ENCODE measurements at places on chromosomes 3 and 15.
A peak's percentile ranks its signal among the peaks of the same experiment; 100 is the strongest.

DNA sequence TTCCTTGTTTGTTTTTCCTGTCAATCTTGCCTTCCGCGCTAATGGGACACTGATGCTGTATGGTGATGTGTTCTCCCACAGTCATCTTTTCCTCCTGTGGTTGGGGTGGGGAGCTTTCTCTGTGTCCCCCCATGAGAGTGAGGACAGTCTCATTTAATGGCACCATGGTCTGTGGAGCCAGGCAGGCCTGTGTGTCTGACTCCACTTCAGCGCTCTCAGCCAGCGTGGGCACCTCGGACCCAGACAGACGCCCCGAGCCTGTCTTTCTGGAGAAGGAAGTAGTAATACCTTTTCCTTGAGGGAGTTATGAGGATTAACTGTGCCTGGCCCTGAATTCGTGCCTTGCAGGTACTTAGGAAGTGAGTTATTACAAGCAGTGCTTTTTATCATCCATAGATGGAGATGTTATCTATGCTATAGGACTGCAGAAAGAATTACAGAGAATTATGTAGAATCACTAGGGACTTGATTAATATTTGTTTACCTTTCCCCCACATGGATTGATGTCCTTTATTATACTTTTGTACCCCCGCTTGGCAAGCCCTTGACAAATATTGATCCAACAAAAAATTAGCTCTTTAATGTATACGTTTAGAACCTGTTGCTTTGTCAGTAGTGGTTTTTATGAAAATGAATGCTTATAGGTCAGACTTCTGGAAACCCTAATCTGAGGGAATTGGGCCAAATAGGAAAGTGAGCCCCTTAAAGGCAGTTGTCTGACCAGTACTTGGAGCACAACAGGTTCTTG, 152.4 kb downstream of the PGPEP1L start:
- no peak for DNase-seq

DNA sequence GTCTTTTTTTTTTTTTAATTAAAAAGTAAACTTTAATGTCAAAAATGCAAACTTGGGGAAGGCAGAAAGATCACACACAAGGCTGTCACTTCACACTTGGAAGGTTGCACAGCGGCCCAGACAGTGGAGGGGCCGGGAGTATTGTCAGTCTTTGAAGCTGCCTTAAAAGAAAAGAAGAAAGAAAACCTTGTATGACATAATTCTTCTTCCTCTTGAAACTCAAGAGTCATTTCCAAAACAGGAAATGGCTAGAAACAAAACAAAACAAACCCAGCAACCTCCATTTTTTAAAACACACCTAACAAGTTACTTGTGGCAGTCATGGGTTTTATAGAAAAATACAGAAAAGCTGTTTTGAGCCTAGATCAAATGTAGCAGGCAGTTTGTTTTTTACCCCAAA, 68.1 kb upstream of the MAGI1 start:
- peak; percentile 52 for DNase-seq

DNA sequence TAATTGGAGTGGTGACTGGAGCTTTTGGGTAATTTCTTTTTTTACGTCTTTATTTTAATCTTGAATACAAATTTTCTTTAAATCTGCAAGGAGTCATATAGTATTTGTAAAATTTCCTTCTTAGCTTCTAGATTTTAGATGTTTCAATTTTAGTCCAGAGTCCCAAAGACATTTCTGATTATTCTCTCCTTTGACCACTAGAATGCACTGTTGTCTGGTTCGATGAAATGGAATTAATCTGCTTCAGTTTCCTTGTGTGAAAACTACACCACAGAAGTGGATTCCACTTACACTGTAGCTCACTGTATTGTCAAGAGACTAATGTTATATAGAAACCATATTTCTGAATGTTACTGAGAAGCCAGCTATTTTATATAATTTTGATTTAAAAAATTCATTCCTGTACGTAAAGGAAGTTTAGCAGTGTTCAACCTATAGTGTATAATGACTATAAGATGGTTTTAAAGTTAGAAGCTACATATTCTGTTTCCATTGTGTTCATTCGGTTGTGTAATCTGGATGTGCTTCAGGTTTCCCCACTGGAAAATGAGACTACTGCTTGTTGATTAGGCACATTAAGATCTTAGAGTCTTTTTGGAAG, 6.1 kb downstream of the GRAMD1C start:
- DNase-seq = peak; percentile 53

DNA sequence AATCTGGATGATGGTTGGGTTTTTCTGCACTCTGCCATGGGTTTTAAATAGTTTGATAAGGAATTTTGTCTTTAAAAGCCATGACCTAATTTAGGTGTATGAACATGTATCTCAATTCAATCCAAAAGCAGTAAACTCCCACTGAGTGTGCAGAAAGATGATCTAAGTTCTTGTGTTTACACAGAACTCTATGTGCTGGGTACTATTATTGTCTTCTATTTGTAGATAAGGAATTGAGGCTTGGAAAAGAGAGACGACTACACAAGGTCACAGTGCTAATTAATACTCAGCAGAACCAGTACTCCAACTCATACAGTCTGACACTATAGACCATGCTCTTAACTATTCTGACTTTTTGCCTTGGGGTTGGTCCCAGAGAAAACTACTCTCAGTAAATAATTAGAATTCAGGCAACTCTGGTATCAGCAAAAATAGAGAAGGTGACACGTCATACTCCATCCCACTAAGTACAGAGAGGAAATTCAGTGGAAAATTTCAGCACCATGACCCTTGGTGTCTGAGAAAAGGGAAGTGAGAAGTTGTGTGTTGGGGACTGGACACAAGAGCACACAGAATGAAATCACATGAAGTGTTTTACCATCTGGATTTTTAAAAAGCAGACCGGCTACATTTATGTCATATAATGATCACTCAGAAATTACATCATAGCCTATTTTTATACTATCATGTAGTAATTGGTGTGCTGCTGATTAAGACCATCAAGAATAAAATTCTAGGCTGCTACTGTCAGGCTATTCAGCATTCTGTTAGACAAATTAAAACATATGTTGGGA, 18.3 kb upstream of the MYH15 start:
- peak; percentile 97 for DNase-seq

- no peak for DNase-seq
These were observed 291.0 kb upstream of the SATB1 start for GRCh38 chr3:18716101-18716500.

DNA sequence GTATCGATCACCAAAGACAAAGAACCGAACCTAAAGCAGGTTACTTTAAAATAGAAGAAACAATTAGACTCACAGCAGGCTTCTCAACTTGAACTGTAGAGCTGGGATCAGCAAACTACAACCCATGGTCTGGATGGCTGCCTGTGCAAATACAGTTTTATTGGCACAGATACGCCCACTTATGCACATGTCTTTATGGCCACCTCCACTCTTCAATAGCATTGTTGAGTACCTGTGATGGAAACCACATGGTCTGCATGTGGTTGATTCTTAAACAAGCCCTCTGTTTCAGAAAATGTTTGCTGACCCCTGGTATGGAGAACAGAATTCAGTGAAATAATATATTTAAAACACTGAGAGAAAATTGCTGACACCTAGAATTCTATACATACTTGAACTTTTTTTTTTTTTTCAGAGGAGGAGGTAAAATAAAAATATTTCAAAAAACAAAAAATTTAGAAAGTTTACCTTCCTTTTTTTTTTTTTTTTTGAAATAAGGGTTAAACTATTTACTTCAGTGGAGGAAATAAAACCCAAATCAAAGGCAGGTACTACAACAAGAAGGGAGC, 263.8 kb upstream of the ATP10A start:
- no peak for DNase-seq

DNA sequence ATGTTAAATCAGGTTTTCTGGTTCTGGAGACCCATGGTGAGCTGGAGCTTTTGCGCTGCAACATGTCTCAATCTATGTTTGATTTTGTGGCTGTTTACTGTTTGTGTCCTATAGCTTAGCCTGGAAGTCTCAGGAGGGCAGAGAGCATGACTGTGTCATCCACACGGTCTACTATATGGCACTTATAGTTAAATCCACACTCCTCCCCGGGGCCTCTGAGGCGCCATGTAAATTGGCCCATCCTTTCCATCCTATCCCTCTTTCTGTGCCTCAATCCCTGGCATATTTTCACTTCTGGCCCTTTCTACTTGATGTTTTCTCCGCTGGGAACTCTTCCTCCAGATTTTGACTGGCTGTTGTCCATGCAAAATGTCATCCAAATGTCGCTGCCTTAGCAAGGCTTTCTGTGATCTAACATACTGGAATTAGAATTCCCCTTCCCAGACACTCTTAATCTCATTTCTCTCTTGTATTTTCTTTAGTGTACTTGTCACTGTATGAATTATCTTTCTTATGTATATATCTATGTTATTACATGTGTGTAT, 560.8 kb upstream of the RGMA start:
- no peak for DNase-seq

DNA sequence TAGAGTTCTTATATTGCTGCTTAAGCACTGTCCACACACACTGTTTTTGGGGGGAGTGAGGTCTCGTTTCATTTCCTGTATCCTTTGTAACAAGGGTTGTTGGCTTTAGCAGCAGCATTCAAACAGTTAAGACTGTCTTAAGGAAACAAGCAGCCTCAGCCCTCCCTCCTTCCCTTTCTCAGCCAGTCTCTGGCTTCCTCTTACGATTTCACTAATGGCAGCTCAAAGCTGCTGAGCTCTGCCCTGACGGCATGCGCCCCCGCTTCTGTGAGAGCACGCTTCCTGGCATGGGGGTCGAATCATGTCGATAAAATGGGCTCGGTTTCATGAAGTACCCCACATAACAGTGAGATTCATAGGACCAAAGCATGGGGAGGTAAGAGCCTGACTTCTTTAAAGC, 105.0 kb downstream of the KLHL25 start:
- DNase-seq = peak; percentile 95

DNA sequence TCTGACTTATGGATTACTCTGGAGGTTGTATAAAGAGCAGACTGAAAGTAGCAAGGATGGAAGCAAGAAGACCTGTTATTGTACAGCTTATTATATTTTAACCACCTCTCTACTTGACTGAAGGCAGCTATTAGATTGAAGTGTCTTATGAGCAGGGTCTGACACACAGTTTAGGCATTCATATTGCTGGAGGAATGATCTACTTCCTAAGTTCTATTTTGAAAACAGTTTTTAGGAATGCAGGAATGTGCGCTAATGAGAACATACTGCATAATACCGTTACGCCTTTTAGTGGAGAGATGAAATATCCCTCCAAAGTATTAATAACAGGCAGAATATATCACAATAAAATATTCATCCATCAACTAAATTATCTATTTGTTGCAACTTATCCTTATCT, 193.3 kb downstream of the ISL2 start:
- DNase-seq = no peak

DNA sequence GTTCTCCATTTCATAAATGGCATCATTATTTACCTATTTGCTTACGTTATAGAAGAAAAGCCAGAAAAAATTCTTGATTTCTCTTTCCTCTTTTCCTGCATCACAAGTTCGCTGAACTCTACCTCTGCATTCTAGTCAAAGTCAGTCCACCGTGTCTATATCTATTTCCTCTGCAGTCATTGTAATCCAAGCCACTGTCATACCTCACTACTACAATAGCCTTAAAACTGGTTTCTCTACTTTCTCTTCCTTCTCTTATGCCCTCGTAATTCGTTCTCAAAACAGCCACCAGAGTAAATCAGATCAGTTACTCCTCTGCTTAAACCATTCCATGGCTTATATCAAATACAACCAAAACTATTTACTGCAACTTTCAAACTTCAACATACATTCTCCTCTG, 13.4 kb upstream of the FAM81A start:
- no peak for DNase-seq

DNA sequence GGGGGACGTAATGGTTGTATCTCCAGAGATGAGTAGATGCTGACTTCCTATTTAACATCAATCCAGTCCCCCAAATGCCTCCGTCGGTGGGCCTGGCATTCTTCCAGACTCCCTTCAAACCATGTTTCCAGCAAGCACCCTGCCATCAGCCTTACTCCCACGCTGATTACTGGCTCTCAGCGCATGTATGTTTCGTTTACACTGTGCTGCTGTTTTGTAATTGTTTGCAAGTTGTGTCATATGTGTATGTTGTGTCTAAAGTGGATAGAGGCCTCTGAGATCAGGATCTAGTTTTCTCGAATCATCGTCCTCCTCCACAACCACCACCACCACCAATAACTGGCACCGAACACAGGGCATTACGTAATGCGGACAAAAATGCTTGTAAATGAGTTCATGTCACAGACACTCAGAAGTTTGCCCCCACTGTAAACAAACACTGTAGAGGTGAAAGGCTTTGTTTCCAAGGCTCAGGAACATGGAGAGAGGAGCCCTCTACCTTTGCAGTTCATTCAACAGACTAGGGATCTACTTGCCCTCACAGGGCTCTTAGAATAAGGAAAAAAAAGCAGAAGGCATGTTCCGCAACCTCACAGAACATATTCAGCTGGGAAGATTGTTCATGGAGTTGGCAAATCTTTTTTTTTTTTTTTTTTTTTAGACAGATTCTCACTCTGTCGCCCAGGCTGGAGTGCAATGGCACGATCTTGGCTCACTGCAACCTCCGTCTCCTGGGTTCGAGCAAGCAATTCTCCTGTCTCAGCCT, 46.1 kb upstream of the SEMA4B start:
- peak; percentile 84 for DNase-seq

DNA sequence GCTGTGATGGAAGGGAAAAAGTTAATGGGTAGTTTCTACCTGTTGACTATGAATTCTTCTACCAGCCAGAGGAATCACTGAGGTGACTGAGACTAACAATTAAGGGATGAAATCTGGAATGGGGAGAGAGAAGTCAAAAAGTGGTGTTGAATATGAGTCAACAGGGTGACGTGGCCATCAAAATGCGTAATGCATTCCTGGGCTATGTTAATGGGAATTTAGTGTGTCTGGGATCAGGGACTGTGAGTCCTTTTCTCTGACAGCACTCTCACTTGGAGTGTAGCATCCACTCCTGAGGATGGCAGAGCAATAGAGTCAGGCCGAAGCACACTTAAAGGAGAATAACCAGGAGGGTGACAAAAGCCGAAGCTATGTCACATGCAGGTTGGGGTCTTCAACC, 60.4 kb downstream of the MESD start:
- DNase-seq = no peak

Measured in MV-4-11 (cell line).